ENCODE measurements at places on chromosomes 4 and X. TPM values are rescaled to one million over a fixed set of nuclear protein-coding genes. Genes with fewer than 3 reads are reported as not detected.

Gene POU4F2
- not detected for total RNA-seq

Gene MRFAP1L1
- total RNA-seq, result 39.2 TPM

Gene NCAPG
- total RNA-seq, result 28.2 TPM

Gene L1CAM
- total RNA-seq, result 21.7 TPM

Gene MTNR1A
- 0.43 TPM for total RNA-seq

Gene SYN1
- 0.19 TPM for total RNA-seq

Gene CXCL11
- total RNA-seq, result not detected

Gene IL2RG
- total RNA-seq, result not detected

Gene STAP1
- total RNA-seq, result not detected

Gene XG
- total RNA-seq, result not detected

Gene ARSJ
- total RNA-seq, result 5.0 TPM

Gene DRD5
- not detected for total RNA-seq

Gene FAM241A
- 0.53 TPM for total RNA-seq

Gene ZCCHC4
- total RNA-seq, result 3.9 TPM

Gene SPANXN4
- total RNA-seq, result not detected

Gene SPARCL1
- not detected for total RNA-seq

Gene AKAP17A
- total RNA-seq, result 24.1 TPM

Gene ZFP92
- 0.60 TPM for total RNA-seq

Gene CD99
- 267 TPM for total RNA-seq

Gene RAB40AL
- 0.27 TPM for total RNA-seq

Gene FGF5
- total RNA-seq, result 0.32 TPM

Gene SSX2B
- total RNA-seq, result not detected

Gene EDA
- total RNA-seq, result 0.76 TPM

Gene UGT2A2
- not detected for total RNA-seq

Gene EFNB1
- total RNA-seq, result 8.7 TPM

Gene ZNF185
- total RNA-seq, result 8.7 TPM

Measured in A549 treated with ZK216348 at 1 μM for 4 hours (cell line).